ENCODE measurements at places on chromosomes 2 and 18.

DNA sequence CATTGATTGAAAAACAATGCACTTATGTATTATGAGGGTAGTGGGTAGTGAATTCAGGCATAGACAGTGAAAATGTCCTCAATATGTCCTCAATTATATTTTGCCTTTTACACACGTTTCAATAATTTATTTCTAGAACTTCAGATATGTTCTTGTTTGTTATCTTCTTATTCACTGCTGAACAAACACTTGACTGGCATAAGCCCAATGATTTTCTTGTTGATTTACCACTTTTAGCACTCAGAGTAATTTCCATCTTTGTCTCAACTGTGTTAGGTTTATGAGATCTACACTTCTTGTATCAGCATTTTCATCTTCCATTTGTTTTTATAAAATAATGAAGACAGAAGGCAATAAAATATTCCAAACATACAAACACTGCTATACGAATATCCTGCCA, 61.8 kb upstream of the DCC start:
- no peak for DNase-seq

- no peak for DNase-seq
Measured at GRCh38 chr2:197332641-197333040, 22.1 kb upstream of the ANKRD44 start.

- DNase-seq: peak; percentile 76
Measured at GRCh38 chr2:216974321-216975302, 114.7 kb upstream of the TNP1 start.

GRCh38 chr2:240278661-240279060, 138.2 kb upstream of the OTOS start:
- DNase-seq: no peak

- DNase-seq: no peak
Measured at GRCh38 chr2:197939787-197940186, 135.4 kb downstream of the PLCL1 start.

DNA sequence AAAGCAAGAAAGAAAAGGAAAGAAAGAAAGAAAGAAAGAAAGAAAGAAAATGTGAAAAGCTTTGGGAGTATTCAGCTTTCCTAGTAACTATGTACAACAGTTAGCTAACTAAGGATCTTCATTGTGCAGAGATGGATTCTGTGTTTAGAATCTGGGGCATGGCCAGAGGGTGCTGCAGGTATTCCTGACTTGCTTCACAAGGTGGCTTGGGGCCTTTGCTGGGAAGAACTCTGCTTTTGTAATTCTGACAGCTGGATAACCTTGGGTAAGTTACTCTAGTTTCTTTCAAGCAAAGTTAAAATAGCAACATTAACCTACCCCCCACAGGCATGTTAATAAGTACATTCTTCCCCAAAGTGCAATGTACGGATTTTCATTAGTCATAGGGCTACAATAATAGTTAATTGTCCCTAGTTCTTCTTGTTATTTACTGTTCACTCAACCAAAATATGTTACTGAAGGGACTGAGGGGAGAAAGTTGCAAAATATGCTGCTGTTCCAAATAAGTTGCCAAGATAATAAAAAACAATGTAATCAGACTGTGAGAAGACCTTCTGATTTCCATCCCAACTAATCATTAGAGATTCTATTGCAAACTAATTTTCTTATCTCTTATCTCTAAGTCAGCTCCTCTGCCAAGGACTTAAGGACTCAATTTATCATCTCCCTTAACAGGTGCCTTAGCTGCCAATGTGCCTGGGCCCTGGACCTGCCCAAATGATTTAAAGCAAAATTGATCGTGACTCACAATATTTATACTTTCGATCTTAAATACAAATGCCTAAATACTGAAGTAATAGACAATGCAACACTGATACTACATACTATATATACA, 50.3 kb downstream of the SERPINB8 start:
- DNase-seq: no peak

DNA sequence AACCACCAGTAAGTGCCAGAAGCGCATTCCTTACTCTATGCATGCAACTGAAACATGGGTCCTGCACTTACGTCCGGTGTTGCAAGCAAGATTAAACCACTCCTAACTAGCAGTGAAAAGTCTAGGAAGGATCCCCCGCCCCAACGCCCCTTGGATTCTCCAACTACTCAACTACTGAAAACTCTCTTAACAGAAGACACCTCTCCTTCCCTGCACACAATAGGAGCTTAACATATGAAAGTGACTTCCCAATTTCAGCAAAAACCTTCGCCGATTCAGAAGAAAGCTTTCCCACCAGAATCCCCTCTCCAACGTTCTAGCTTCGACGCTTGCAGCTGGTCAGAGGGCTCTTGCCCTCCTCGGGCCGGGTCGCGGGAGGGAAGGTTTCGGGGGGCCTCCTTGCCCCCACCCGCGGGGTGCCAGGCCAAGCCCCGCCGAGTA, 578 bp downstream of the IWS1 start:
- DNase-seq: no peak

GRCh38 chr2:111917106-111917505, 18.7 kb downstream of the MERTK start:
- DNase-seq: no peak

DNA sequence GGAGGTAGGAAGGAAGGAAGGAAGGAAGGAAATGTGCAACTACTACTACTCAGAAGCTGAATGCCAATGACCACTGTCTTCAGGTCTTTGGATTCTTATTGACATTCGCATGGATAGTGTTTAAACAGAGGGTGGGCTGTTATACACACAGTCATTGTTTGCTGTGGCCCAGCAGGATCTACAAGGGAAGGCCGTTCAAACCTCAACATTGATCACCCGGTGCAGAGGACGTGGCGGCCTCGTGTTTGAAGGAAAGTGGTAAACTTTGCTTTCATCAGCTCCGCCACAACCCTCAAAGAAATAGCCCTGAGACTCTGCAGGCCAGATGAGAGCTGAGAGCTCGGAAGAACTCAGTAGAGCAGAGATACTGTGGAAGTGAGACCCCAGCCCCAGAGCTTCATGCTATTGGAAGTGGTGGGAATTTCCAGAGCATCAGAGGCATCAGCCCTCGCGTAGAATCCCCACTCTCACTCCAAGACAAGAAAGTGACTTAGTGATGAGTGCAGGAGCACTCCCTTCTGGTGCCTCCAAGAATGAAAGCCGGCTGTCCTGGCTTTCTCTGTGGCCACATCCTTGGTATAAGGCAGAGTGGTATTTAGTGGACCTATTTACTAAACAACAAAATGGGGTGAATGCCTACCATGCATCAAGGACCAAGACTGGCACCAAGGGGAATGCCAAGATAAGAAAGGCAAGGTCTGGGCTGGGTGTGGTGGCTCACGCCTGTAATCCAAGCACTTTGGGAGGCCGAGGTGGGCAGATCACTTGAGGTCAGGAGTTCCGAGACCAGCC, 10.1 kb upstream of the ROCK2 start:
- DNase-seq: no peak

- DNase-seq: no peak
Measured at GRCh38 chr18:27948986-27949385, 227.9 kb downstream of the CDH2 start.

GRCh38 chr2:203549406-203549805, 14.3 kb upstream of the RAPH1 start:
- DNase-seq: no peak
